ENCODE measurements at places on chromosomes 2 and 18. TPM values are rescaled to one million over a fixed set of nuclear protein-coding genes. Genes with fewer than 3 reads are reported as not detected.

Gene SIGLEC15
- total RNA-seq = 0.61 TPM

Gene KIF1A
- 3.5 TPM for total RNA-seq

Gene POLR1B
- total RNA-seq = 6.8 TPM

Gene TRIM43
- not detected for total RNA-seq

Gene NT5C1B
- total RNA-seq = not detected

Gene TUBA4B
- not detected for total RNA-seq

Gene IL1RL2
- total RNA-seq = not detected

Gene POTEJ
- not detected for total RNA-seq

Measured in heart left ventricle (tissue), 16 donors.